Fibroblast of skin of left biceps (primary cell): ENCODE measurements at places on chromosomes 1 and 21.
A peak's percentile ranks its signal among the peaks of the same experiment; 100 is the strongest.

GRCh38 chr1:230568008-230568407 is 74.3 kb upstream of the COG2 start:
- DNase-seq = no peak

DNA sequence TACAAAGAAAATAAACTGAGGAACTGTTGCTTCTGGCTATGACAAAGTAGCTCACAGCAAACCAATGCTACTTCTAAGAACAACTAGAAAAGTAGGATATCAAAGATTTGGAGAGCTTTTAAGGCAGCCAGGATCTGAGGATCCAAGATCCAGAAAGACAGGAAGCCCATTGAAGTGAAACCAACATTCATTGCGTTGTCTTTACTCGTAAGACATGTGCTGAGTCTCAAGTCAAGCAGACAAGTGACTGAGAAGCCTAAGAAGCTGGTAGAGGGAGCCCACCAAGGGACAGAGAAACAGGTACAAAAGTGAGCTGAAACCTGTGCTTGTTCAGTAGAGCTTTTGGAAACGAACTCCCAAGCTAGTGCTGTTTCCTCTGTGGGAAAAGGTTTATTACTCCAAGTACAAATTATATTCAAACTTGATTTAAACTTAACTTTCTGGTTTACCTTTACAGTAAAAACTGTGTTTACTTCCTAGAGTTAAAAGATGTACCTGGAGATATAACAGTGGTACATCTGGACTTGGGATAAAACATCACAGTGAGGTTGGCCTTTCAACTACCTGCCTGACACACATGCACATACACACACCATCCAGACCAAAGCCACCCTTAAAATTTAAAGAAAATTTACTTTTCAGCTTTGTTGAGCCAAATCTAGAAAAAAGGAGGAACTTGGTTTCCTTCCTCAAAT is 41.2 kb downstream of the NME7 start:
- no peak for DNase-seq

- DNase-seq = no peak
Measured at GRCh38 chr1:219380463-219380862, 206.8 kb downstream of the LYPLAL1 start.

DNA sequence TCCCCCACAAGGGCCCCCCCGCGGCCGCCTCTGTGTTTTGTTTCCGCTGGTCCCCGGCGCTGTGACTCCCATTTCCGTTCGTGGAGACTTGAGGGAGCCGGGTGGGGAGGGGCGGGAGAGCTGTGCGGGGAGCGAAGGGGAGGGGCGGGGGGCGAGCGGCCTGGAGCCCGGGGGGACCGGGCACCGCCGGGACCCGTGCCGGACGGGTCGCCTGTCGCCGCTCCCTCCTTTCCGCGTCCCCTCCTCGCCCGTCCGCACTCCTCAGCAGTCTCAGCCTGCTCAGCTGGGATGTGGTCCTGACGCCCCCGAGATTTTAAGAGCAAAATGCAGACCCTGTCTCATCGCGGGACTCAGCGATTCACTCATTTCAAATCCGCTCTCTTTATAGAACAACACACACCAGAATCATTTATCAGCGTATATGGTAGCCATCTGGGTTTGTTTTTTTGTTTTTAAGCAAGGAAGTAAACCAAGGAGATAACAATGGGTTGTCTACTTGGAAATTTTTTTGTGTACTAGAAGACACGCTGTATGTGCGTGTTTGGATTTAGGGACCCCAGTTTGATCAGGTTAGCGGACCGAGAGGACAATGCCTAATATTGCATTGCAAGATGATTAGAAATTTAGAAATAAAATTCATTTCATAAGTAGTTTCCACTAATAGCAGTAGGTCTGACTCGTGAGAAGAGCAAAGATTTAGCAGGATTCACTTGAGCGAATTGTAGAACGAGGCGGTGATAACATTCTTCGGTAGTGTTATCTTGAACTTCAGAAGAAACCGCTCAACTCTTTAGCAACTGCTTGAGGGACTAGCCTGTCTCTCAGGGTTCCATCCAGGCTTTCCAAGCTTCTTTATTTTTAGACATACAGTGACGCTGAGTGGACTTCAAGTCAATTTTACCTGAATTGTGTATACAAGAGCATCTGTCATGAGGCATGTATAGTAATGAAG is 1.1 kb downstream of the GABPA start:
- DNase-seq = peak; percentile 60
